Inflammatory macrophage (primary cell): ENCODE measurements at places on chromosomes 5 and 9.

DNA sequence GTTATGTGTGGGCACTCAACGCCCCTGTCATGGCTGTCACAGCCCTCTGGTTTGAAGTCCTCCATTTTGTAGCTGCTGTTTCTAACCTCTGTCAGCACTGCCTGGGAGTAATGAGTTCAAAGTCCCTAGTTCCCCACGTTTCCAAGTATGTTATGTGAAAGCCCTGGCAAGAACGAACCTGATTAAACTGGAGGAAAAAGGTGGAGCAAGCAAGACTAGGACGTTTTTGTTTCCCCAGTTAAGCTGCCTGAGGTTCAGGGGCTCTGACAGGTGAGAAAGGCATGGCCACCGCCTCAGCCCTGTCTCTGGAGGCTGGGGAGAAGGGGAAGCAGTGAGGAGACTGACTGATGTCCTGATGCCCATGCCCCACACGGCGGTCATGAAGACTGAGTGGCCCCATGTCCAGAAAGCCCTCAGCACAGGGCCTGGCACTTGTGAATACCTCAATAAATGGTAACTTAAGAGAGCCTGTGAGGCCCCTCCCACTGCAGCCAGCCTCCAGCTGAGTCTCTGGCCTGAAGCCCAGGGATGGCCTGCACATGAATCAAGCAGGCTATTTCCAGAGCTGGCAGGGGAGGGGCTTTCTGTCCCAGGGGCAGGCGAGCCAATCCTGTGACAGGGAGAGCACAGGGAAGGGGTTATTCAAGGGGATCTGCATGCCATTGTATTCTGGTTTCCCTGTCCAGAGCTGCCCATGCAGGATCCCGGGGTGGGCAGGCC lies 61.8 kb downstream of the PFDN1 start:
- DNase-seq: no peak

DNA sequence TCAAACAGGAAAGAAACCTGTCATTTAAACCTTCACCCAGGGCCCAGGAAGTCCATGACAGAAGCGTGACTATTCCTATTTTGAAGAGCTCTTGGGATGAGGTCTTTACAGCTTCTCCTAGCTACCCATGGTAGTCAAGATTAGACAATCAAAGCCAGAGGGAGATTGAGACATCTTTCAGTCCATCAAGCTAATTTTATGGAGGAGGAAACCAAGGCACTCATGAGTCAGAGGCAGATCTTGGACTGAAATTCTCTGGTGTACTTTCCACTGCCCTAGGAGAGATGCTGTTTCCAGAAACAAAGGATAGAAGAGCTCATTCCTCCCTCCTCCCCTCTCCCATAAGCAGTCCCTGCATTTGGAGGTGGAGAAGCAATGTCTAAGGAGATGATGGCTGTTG lies 9.2 kb downstream of the TNFSF8 start:
- DNase-seq: peak; percentile 58

GRCh38 chr9:9963841-9964240 lies 649.0 kb downstream of the PTPRD start:
- DNase-seq: no peak

DNA sequence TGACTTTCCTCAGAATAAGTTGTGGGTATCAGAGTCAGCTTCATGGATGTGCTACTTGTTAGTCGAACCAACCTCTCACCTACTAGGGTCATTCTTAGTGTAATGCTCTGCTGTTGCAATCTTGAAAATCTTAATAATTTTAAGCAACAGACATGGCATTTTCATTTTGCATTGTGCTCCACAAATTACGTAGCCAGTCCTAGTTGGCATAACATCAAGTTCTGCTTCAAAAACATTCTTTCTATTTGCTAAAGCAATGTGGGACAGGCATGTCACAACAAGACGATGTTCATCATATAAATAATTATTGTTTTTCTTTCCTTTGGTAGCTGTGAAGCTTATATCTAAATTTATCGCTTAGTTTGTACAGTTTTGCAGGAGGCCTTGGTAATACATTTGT lies 39.3 kb upstream of the CDH12 start:
- no peak for DNase-seq

DNA sequence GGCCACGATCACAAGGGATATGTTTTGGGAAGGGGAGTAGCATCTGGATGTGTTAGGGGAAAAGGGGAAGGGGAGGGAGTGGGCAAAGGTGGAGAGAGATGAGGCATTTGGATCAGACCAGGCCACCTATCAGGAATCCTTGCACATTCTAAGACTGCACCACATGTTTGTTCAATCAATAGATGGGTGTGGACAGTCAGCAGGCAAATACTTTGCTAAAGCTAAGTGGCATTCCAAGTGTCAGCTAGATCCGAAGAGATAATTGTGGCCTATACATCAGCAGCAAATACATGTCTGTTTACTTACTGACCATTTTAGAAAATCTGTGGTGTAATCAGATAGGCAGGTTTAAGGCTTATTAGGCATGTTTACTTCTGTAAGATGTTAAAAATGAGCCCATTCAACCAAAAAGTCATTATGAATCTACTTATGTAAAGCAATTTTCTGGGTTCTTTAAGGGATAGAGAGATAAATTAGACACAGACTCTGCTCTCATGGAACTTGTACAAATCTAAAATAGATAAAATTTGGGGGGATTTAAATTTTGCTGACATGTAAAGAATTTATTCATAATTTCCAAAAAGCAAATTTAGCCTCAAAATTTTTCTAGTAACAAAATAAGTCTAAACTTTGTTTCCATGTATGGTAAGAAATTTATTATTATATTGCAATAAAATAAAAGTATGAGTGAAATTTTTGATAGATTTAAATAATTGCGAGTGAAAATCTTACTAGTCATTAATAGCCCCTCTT lies 107.3 kb downstream of the SNCAIP start:
- no peak for DNase-seq

DNA sequence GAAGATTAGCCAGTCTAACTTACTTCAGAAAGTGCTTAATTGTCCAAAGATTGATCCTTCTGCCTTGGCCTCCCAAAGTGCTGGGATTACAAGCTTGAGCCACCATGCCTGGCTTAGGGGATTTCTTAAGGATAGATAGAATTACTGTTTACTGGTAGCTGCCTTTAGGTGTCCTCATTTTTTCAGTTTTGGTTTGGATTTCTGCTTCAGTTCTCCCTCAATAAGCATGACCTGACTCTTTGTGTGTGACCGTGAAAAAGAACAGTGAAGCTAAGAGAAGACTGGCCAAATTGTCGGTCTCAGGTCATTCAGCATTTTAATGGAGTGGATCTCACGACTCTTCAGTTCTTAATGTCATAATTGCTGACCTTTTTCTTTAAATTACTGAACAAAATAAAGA lies 22.9 kb upstream of the CMYA5 start:
- DNase-seq: no peak

- DNase-seq: no peak
These were observed 24.3 kb upstream of the RASGRF2 start for GRCh38 chr5:80935811-80936385.

- no peak for DNase-seq
These were observed 922.2 kb upstream of the SEMA6A start for GRCh38 chr5:117496801-117497200.

DNA sequence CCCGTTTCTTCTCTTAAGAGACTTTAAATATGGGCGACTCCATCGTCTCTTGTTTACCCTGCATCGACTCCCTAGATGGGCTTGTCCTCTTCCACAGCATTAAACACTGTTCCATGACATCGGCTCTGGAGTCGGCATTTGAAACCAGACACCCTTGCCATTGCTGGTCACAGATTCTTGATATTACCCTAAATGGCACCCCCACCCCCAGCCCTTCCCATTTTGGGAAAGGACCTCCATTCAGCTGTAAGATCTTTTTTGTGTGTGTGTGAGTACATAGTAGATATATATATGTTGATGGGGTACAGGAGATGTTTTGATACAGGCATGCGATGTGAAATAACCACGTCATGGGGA lies 51.1 kb upstream of the SH3PXD2B start:
- no peak for DNase-seq

- DNase-seq: no peak
These were observed 1.9 kb downstream of the IARS1 start for GRCh38 chr9:92291577-92291976.

GRCh38 chr9:98081477-98082219 lies 25.1 kb downstream of the NANS start:
- DNase-seq: peak; percentile 87

DNA sequence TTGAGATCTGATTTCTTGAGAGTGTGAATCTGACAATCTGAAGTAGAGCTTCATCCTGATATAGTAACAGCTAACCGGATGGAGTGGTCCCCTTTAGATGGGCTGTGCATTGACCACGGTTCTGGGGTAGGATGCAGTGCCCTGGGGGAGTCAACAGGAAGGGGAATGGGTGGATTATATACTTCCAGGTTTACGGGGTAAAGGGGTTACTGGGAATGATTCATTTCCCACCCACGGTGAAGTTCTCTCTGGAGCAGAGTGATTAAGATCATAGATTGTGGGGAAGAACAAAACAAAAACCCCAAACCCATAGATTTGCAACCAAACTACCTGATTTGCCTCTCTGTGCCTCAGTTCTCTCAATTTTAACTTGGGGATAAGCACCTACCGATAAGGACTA lies 1.5 kb upstream of the B4GALT7 start:
- DNase-seq: no peak

GRCh38 chr5:158644301-158644700 lies 455.4 kb downstream of the EBF1 start:
- no peak for DNase-seq

GRCh38 chr5:150134198-150134588 lies 21.5 kb downstream of the PDGFRB start:
- no peak for DNase-seq

GRCh38 chr9:114591291-114591787 lies 3.8 kb downstream of the ATP6V1G1 start:
- DNase-seq: peak; percentile 37

DNA sequence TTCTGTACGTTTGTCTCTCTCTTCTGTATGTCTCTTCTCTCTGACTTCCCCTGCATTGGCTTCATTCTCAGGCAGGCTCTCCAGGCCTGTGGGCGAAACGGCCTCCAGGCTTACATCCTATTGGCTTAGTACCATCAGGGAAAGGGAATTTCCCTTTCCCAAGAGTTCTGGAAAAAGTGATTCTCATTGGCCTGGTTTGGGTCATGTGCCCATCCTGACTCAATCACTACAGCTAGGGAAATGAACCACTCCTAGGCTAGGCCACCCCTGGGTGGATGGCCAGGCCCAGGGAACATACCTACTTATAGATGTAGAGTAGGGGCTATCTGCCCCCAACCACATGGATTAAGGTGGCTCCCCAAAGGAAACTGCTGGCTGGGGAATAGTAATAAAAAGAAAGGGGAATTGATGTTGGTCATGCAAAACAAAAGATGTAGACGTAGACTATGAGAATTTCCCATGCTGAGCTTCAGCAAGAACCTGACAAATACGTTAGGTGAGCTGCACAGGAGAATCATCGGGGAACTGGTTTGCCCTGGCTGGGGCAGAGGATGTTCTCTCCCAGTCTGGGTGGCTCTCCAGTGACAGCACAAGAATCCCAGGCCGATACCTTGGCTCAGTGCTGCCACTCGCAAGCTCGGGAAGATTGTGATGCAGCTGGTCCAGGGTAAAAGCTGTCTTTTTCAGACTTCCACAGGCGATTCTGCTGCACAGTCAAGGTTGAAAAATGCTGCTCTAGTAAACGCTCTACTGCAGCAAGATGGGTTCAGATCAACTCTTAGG lies 3.7 kb upstream of the EGR1 start:
- peak; percentile 82 for DNase-seq

DNA sequence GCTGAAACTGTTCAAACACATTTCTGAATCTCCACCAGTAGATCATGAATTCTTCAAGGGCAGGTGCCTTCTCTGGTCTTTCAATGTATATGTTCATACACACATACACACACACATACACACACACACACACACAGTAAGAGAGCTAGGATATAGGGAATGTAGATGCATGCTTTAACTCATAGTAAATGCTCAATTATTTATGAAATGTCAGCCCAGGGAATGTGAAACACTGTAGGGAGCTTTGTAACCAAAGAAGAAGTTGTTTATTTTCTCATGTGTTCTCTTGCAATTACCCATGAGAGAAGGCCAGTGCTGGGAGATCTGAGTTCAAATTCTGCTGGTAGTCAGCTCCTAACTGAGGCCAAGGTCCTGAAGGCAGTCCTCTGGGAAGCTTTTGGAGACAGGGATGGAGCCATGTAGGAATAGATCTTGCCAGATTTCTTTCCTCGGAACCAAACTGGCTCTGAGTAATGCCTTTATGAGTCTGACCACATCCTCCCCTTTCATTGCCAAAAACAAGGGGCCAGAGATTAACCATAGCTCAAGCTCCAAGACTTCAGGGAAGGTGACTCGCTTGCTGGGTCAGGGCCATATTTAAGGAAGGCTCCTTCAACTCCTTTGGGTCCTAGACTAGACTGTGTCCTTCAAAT lies 487.0 kb upstream of the TNC start:
- DNase-seq: no peak

- DNase-seq: no peak
These were observed 96.3 kb downstream of the ERCC6L2 start for GRCh38 chr9:95971815-95972214.

GRCh38 chr5:13662626-13663025 lies 281.9 kb downstream of the DNAH5 start:
- no peak for DNase-seq

DNA sequence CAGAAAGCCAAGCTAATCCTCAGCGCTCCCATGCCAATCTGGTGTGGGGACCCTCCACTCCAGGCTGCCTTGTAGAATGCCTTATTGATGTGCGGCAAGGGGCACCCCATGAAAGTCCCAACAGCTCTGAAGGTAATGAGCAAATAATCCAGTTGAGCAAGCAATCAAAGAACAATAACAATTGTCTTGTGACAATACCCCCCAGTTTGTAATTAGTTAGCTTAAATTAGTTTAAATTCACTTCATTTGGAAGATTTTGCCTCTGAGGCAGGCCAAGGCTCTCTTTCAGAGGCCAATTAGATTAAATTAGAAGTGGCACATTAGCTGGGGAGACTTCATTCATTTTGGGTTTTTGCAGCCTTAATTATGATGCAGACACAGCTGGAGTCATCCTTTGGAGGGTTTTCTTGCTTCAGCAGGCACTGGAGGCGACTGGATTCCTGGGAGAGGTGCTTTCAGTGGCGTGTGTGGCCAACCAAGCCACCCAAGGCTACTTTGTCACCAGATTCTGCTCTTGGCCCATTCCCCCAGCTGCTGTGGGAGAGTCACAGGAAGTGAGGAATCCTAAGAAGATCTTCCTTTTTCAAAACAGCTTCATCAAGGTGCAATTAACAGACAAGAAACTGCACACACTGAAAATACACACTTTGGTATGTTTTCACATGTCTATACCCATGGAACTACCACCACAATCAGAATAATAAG lies 17.9 kb upstream of the FBP1 start:
- no peak for DNase-seq

GRCh38 chr9:130226112-130226511 lies 39.4 kb upstream of the HMCN2 start:
- no peak for DNase-seq

DNA sequence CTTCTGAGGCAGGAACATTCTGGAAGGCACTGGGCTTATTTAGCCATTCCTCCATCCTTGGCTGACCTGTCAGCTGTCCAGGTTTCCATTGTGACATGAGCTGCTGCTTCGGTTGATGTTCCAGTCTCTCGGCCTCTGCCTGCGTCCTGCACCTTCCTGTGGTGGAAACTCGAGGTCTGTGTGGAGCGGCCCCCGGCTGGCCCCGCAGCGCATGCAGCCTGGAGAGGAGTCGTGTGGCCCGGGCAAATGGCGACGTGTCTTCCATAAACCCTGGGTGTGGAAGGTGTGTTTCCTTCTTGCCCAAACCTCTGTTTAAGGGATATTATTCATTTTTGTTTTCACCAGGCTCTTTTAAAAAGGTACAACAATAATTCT lies 36.5 kb upstream of the SLC9A3 start:
- DNase-seq: no peak

- no peak for DNase-seq
These were observed 2.6 kb downstream of the IRF1 start for GRCh38 chr5:132487841-132488555.
